A549 treated with ZK216348 at 1 μM for 4 hours (cell line): ENCODE measurements at places on chromosomes 2 and 18. TPM values are rescaled to one million over a fixed set of nuclear protein-coding genes. Genes with fewer than 3 reads are reported as not detected.

TMEM163 gene
- total RNA-seq, result 0.07 TPM in 2 of 5 replicates, not detected in the others

SKA1 gene
- total RNA-seq, result 9.7 to 15.0 TPM (median 12.4 TPM) in 5 replicates

EFEMP1 gene
- total RNA-seq, result 32.3 to 56.8 TPM (median 40.9 TPM) in 5 replicates

TMEM247 gene
- not detected in 5 replicates for total RNA-seq

FER1L5 gene
- not detected in 5 replicates for total RNA-seq

DCDC2C gene
- 0.77 TPM in 1 of 5 replicates, not detected in the others for total RNA-seq

DNAH7 gene
- total RNA-seq, result 0.59 to 1.4 TPM (median 1.2 TPM) in 5 replicates

DSEL gene
- total RNA-seq, result 0.25 to 0.52 TPM (median 0.40 TPM) in 5 replicates

ABCG8 gene
- not detected in 5 replicates for total RNA-seq

CDK5R2 gene
- 2.3 to 4.7 TPM (median 3.8 TPM) in 5 replicates for total RNA-seq

FRZB gene
- total RNA-seq, result 0.06 to 0.08 TPM (median 0.06 TPM) in 4 of 5 replicates, not detected in the other

KLHL29 gene
- total RNA-seq, result 3.9 to 6.2 TPM (median 5.2 TPM) in 5 replicates

MAP4K4 gene
- 82.8 to 118 TPM (median 105 TPM) in 5 replicates for total RNA-seq

AQP4 gene
- not detected in 5 replicates for total RNA-seq

KCNK3 gene
- 0.38 to 0.97 TPM (median 0.79 TPM) in 5 replicates for total RNA-seq
